Activated CD8-positive, alpha-beta memory T cell treated with anti-CD3 and anti-CD28 coated beads, Interleukin-2, amount 50 U/mL, for 48 hours (primary cell): ENCODE measurements at places on chromosomes 16 and 17.

DNA sequence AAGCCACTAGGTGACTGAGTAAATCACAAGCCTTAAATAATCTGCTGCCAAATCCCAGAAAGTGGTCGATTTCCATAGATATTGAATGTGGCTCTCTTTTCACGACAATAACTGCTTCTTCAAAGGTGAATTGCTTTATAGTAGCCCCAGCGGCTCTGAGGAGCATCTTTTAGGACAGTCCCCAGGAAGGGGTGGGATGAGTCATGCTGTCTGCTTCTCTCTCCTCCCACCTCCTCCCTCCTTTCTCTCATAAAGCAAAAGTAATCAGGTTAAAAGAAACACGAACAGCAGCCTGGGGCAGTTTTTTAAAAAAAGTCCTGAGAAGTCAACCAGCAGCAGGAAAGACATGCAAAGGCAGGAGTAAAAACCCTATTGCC is 1.8 kb downstream of the KIAA0513 start:
- DNase-seq = no peak

- no peak for DNase-seq
These were observed 14.6 kb downstream of the CACNA1H start for GRCh38 chr16:1167276-1168107.

GRCh38 chr16:89374393-89374960 is 115.9 kb downstream of the ANKRD11 start:
- DNase-seq = no peak

- DNase-seq = no peak
These were observed 169.8 kb downstream of the WWOX start for GRCh38 chr16:78269256-78269655.

DNA sequence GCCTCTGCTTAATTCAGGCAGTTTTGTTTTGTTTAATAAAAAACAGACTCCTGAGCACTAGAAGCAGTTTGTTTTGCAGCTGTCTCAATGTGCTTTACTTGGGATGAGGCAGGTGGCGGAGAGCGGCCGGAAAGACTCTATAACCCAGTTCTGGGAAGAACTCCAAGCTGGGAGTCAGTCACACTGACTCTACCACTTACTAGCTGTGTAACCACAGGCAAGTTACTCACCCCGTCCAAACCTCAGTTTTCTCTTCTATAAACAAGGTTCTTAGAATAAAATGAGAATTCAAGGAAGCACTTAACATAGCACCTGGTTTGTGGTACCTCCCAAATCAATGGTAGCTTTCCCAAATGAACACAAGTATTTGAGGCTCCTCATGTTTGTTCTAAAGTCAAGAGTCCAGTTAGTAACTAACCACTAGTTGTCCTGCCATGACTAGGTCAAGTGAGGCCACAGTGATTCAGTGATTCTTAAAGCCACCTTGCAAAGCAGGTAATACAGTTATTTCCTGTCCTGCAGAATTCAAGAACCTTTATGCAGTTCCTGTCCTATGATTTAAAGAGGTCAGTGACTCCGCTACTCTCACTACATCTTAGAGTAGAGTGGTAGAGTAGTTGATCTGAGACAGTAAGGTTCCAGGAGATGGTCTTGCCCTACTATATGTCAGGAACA is 2.7 kb downstream of the TXNDC17 start:
- no peak for DNase-seq

GRCh38 chr17:21213638-21214014 is 335 bp downstream of the TMEM11 start:
- DNase-seq = no peak

DNA sequence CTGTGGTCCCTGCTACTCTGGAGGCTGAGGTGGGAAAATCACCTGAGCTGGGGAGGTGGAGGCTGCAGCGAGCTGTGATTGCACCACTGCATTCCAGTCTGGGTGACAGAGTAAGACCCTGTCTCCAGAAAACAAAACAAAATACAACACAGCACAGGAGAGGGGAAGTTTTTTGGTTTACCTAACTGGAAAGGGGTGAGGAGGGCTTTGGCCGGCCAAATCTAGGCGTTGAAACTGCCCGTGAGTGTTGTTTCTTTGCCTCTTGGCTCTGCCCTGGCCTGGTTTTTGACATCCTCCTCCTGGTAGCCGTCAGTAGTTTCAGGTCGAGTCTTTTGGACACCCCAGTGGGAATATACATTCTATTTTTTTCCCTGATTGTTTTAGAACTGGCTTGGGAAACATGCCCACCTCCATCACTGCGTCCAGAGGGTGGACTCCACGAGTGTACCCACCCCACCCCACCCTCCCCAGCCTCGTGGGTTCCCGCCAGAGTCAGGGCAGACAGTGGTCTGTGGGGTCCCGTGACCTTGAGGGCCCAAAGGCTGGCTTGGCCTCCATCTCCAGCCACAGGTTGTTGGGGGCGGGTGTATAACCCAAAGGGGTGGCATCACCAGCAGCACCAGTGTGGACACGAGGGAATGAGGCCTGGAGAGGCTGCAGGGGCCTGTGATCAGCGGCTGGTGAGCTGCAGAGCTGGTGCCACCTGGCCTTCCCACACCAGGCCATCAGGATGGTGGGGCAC is 42.7 kb downstream of the NT5M start:
- peak; percentile 23 for DNase-seq

GRCh38 chr17:46044286-46044928 is 45.4 kb downstream of the STH start:
- no peak for DNase-seq

- no peak for DNase-seq
These were observed 1.4 kb downstream of the NTN3 start for GRCh38 chr16:2472488-2472864.

- DNase-seq = peak; percentile 78
These were observed 498 bp downstream of the LRRC37B start for GRCh38 chr17:32007463-32008298.

DNA sequence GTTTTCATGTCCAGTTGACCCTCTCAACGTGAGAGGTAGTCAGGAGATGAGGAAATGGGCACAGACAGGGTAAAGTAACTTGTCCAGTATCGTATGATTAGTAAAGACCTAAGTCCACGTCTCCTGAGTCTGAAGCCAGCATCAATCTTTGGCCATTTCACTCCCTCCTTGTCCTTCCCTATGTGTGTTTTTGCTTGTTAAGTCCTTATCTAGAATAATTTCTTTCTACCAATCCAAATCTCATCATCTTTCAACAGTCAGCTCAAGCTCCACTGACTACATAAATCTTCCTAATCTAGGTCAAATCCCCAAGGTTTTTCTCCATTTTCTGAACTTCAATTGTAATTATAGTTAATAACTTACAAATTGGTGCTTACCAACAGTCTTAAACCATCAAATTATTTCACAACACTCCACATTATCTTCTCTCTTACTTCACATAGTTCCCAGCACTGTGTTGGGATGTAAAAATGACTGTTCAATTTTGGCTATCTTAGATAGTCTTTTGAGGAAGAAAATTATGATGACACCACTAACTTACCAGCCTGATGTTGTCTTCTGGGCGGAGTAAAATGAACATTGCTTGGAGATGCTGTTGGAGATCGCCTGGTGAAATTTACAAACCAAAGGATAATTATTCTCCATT is 72.3 kb upstream of the CORO6 start:
- DNase-seq = no peak

GRCh38 chr17:7523033-7523432 is 25.8 kb upstream of the TNFSF12 start:
- peak; percentile 77 for DNase-seq

DNA sequence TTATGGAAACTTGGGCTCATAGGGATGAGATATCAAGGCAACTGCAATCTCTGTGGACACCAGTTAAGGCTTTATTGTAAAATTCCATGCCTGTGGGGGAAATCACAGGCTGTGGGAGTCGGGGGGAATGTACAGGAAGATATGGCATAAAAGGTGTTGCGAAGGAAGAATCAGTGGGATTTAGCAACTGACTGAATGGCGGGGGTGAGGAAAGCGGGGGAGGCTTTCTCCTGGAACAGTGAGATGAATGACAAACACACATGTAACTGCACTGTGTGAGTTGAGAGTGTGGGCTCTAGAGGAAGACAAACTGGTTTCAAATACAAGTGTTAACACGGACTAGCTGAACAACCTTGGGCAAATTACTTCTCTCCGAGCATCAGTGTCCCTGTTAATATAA is 143.7 kb downstream of the PRKCB start:
- no peak for DNase-seq

DNA sequence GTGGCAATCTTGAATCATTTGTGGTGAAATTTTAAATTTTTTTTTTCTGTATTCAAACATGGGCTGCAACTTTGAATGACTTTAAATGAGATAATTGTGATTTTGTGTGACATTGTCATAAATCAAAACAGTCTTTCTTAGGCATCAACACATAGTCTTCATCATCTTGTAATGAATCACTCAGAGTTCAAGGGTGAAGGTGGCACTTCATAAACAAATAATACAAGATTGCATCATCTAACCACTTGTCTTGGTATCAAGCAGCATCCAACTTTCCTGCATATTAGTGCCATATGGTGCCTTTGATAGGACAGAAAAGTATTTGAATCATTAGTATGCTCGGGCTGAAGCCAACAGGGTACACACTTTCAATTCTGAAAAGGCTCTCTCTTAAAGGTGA is 392.4 kb upstream of the GOT2 start:
- DNase-seq = no peak

GRCh38 chr17:3762922-3763776 is 37.8 kb downstream of the ITGAE start:
- peak; percentile 67 for DNase-seq

GRCh38 chr17:11372692-11373091 is 131.7 kb downstream of the SHISA6 start:
- no peak for DNase-seq

GRCh38 chr17:51647826-51648225 is 387.5 kb downstream of the UTP18 start:
- DNase-seq = no peak

GRCh38 chr16:57999971-58000705 is at the start of gene ZNF319:
TSS of gene ZNF319 (minus strand) at chr16:58000672. CDS start at chr16:57998265, 2,407 bp downstream.
- peak; percentile 68 for DNase-seq

DNA sequence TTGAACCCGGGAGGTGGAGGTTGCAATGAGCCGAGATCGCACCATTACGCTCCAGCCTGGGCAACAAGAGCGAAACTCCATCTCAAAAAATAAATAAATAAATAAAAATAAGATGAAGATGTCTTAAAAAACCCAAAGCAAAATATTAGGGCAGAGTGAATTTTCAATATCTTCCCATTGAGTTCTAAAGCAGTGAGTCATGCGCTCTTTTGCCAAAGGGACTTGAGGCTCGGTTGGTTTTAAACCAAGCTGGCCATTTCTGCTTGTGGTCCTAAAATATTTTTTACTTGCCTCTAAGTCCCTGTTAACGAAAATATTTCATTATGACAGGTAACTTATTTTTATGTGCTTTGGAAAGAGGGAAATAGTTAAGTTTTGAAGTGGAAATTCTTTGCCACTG is 4.7 kb downstream of the PAFAH1B1 start:
- DNase-seq = no peak

DNA sequence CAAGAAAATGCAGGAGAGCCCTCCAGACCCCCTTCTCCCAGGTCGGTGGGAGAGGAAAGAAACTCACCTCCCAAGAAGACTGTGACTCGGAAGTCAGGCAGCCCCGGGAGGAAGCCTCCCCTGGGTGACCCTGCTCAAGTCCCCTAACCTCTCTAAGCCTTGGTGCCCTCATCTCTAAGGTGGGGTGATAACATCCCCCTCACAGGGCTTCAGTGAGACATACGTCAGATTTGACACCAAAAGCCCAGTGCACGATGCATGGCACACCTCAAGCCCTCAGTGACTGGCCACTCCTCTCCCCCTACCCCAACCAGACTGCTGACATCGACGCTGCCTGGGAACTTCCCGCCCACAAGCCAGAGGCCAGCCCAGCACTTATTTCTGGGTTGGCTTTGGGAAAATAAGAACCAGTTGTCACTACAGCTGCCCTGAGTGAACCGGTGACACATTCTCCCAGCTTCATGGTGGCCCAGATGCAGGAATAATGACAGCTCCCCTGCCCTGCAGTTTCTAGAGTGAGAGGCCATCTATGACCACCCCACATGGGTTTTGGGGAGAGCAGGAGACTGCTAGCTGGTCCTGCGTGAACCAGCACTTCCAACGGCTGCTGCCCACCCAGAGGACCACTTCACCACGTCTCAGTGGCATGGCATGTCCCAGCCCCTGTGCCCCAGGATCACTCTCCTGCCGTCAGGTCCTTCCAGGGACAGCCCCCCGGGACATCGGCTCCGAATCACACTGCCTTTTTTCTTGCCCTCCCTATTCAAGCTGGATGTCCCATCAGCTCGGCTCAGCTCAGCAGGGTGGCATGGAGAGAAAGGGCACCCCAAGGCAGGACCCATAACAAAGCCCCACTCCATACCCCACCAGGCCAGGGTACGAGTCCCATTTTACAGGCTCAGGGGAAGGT is 9.5 kb downstream of the KNOP1 start:
- no peak for DNase-seq

DNA sequence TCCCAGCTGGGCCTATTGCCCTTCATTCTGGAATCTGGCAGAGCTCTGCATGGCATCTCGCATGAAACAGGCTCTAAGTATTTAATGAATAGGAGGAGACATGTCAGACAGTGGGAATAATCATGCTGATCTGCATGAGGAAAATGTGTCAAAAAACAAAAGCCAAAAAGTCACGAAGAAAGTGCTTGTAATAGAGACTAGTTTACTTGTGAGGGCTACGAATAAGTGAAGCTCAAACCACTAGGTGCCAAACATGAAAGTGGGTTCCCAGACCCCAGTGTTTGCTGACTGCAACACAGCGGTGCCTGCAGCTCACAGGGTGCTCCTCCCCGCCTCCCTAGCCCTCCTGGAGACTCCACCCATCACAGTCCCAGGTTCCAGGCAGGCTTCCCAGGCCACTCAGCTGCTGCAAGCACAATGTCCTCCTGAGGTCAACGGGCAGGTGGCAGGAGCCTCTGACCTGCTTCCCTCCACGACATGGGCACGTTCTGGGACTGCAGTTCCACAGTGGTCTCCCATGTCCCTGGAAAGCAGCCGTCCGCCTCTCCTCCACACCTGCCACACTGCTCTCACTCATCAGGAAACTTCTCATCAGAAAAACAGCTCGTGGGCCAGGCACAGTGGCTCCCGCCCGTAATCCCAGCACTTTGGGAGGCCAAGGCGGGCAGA is 96.5 kb downstream of the ANKRD11 start:
- no peak for DNase-seq

DNA sequence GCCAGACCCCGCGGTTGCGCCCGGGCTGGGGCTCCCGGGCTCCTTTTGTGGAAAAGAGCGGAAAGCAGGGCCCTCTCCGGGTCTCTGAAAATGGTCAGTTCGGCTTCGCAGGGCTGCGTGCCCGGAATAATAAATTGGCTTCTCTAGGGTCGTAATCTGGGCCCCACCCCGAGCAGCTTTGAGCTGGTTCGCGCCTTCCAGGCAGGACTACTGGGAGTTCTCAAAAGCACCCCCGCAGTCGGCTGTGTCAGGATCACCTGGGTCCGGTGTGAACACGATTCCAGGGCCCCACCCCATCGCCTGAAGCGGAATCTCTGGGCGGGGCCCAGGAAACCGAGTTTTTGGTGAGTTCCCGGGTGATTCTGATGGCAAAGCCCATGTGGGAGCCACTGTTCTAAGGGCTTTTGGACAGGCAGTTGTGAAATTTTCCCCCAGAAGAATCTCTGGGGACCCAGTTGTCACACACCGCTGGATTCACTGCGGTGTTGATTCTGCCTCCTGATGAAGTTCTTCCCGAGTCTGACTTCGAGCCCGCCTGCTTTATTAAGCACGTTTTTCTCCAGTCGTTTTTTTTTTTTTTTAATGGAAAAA is 77.0 kb downstream of the MRC2 start:
- DNase-seq = no peak

- DNase-seq = no peak
These were observed 1158.3 kb upstream of the GOT2 start for GRCh38 chr16:59892376-59892775.

GRCh38 chr17:63222655-63223054 is 223.5 kb downstream of the CYB561 start:
- DNase-seq = no peak

GRCh38 chr16:78549366-78549765 is 449.9 kb downstream of the WWOX start:
- no peak for DNase-seq
